ENCODE measurements at places on chromosomes 11 and 22.

- DNase-seq: no peak
Observed at GRCh38 chr11:48020092-48020755, 39.9 kb downstream of the PTPRJ start.

GRCh38 chr11:78646564-78647185, 72.0 kb upstream of the NARS2 start:
- DNase-seq: peak; percentile 1

GRCh38 chr11:61890529-61891330, 615 bp downstream of the FADS3 start:
- DNase-seq: no peak

- DNase-seq: no peak
Observed at GRCh38 chr11:16898274-16898985, 115.8 kb downstream of the PLEKHA7 start.

DNA sequence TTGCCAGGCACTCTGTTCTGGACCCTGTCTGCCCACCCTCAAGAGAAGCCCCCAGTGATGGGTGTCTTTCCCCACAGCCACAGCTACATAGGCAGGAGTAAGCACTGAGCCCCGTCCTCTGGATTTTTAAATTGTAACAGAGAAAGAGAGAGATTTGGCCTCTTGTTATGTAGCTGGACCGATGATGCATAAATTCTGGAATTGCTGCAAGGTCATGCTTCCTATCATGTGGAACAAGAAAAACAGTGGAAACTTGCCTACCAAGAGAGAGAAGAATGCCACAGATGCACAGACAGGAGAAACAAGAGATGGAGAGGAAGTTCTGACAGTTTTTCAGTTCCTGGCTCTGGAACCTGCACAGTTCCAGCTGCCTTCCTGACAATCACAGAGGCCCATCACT, 150.2 kb downstream of the ETS1 start:
- no peak for DNase-seq

GRCh38 chr11:68414496-68415221, 45.9 kb upstream of the PPP6R3 start:
- no peak for DNase-seq

GRCh38 chr11:116876656-116877055, 39.2 kb upstream of the APOA1 start:
- DNase-seq: no peak

DNA sequence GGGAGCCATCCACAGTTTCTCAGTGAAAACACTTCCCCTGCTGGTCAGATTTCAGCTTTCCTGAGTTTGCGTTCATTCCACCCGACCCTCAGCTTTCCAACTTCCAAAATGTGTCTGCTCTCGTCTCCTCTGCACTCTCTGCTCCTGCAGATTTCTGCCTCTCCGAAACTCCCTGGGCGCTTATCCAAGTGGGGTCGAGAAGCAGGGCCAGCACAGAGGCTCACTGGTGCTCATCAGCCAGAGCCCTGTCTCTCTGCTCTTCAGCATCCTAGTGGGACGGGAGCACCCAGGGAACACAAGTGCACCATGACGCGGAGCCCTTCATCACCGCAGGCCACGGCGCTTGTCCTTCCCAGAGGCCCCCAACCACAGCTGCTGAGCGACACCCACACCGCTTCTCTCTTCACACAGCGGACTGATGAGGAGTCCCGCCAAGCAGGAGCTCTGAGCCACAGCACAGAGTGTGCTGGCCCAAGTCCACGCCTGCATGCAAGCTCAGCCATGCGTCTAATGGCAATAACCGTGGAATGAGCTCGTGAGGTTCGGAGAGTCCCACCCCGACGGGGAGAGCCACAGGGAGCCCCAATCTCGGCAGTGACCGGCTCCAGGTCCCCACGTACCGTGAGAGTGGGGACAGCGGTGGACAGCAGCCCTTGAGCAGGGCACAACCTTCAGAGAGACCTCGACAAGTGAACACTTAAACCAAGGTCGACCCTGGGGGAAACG, 27.9 kb upstream of the MOB2 start:
- no peak for DNase-seq

GRCh38 chr11:85953491-85954143, 98.4 kb downstream of the CCDC83 start:
- no peak for DNase-seq

GRCh38 chr22:42074846-42075676, 1.0 kb downstream of the PHETA2 start:
- DNase-seq: no peak

Data from cerebellar nuclear complex (tissue), 1 donor.